ENCODE measurements at places on chromosomes 13 and 19.

GRCh38 chr13:104798486-104798885, 1732.3 kb upstream of the SLC10A2 start:
- DNase-seq, result no peak

DNA sequence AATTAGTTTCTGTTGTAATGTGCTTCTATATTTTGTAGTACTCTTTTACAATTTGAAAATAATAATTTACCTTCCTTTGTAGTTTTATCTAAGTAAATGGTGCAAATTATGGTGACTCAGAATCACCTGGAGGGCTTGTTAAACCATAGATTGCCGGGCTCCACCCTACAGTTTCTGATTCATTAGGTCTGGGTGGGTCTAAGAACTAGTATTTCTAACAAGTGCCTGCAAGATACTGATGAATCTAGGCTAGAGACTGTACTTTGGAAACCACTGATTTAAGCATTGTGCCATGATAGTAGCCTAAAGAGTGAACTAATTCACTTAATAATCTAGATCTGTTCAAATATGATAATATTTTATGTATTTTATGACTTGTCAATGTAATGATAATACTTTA, 437.4 kb upstream of the SPRY2 start:
- no peak for DNase-seq

GRCh38 chr19:35704218-35704617, at the start of gene ZBTB32:
ZBTB32 (plus strand) TSS chr19:35704558; CDS start chr19:35714627, 10,069 bp downstream.
- no peak for DNase-seq

GRCh38 chr19:12888006-12888603, 1.1 kb upstream of the KLF1 start:
- no peak for DNase-seq

DNA sequence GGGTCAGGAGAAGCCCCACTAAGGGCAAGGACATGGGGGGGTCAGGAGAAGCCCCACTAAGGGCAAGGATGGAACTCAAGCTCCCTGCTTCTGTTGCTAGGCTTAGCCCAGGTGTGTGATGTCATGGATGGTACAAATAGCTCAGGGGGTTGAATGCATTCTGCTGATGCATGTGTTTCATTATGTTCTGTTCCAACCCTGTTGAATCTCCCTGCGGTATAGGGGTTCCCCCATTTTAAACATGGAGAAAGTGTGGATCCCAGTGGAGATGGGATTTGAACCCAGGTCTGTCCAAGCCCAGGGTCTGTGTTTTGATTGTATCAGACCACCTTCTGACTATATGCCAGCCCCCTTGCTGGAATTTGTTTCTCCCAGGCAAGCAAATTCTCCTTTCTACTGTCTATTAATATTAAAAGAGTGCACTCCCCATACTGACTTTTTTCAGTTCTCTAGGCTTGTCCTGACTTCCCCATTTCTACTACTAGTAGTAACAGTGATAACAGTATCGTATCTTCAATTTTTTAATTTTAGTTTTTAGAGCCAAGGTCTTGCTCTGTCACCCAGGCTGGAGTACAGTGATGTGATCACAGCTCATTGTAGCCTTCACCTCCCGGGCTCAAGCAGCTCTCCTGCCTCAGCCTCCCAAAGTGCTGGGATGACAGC, 6.7 kb downstream of the ZNF865 start:
- no peak for DNase-seq

DNA sequence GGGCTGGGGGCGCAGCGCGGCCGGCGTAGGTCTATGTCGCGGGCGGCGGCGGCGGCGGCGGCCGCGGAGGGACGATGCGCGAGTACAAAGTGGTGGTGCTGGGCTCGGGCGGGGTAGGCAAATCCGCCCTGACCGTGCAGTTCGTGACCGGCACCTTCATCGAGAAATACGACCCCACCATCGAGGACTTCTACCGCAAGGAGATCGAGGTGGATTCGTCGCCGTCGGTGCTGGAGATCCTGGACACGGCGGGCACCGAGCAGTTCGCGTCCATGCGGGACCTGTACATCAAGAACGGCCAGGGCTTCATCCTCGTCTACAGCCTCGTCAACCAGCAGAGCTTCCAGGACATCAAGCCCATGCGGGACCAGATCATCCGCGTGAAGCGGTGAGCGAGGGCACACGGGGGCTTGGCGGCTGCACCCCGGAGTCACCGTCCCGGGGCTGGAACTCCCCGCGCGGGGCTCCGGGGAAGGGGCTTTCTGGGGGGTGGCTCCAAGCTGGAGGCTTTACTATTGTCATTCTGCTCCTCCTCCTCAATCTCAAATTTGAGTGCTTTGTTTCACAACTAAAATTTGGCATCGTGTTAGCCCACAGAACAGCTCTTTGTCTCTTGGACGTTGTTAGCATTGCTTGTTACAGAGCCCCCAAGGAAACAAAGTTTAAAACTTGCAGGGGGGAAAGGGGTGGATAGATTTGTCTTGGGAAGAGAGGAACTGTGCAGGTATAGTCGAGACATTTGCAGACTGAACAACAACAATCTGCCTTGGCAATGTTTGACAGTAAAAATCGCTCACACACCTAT, 630 bp downstream of the RAP2A start:
- peak; percentile 4 for DNase-seq

DNA sequence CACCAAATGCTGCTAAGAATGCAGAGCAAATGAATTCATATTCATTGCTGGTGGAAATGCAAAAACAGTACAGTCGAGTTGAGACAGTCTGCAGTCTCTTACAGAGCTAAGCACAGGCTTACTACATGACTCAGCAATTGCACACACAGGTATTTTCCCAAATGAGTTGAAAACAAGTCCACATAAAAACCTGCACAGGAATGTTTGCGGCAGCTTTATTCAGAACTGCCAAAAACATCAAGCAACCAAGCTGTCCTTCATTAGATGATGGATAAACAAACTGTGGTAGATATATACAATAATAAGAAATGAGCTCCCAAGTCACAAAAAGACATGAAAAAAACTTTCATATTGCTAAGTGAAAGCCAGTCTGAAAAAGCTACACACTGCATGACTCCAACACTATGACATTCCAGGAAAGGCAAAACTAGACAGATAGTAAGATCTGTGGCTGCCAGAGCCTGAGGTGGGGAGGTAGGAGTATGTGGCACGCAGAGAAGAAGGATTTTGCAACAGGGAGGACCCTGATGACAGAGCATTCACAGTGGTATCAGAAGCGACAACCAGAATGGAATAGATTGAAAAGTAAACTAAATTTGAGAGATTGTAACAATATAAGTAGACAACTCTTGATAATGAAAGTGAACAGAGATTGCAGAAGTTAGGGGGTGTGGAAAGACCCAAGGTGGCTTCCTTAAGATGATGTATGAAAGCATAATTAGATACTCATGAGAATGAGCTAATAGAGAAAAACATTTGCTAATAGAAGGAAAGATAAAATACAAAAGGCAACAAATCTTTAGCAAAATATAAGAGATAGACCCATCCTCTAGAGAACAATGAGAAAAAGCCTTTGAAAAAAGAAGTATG, 52.7 kb downstream of the TSC22D1 start:
- no peak for DNase-seq

- no peak for DNase-seq
Observed at GRCh38 chr13:60226507-60226906, 62.8 kb upstream of the DIAPH3 start.

GRCh38 chr13:95862408-95862807, 185.5 kb downstream of the DNAJC3 start:
- no peak for DNase-seq

- no peak for DNase-seq
Observed at GRCh38 chr19:10074153-10074552, 12.0 kb upstream of the SHFL start.

DNA sequence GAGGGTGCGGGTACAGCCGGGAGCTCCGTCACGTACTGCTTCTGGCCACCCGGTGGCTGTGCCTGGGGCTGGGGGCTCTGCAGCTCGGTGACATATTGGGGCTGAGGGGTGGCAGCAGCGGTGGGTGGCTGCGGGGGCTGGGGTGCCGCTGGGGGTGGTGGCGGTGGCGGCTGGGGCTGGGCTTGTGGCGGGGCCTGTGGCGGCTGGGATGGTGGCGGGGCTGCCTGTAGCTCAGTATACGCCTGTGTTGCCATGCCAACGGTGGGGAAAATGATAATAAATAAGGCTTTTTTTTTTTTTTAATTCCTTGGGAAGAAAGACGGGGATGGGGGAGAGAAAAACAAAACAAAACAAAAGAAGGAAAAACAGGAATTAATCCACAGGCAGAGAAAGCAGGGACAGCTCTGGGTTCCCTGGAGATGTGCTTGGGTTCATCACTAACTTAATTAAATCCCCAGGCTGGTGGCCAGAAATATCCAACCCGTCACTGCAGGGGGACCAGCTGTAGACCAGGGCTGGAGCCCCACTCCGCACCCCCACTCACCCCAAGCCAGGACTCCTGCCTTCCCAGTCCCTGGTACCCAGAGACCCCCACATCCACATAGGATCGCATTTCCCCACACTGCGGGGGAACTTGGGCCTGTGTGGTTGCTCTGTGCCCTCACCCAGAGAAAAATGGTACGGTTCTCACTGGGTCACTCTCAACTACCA, 12.4 kb downstream of the RFX1 start:
- no peak for DNase-seq

DNA sequence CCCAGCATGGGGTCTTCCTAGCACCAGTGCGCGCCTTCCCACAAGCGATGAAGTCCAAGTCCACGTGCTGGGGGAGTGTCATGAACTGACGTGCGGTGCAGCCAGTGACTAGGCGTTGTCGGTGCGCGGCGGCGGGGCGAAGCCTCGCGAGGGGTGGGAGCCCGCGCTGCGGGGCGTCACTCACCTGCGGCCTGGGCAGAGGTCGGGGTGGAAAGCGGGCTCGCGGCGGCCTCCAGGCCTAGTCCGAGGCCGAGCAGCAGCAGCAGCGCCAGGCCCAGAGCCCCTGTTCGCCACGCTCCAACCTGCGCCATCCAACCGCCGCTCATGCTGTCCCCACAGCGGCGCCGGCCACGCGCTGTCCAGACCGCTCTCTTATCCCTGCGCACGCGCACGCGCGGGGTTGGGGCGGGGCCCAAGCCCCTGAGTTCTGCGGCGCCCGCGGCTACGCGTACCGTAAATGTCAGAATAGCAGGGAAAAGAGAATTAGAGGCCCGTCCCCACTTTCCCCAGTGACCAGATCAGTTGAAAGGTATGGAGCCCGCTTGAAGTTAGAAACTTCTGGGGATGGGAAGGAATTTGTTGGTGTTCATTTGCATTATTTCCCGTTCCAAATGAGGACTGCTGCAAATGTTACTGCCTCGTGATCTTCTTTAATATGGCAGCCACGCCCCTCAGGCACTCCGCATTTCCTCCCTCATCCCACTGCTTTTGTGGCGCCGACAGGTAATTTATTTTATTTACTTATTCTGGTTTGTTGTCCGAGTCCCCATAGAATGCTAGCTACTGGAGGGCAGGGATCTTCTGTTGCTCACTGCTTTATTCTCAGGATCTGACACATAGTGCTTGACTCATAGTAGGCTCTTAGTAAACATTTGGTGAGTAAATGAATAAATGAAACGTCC, at the start of gene CD320:
TSS of gene CD320 (minus strand) at position 394 of the 902 bp plus-strand sequence. CDS start at position 326, 68 bp downstream.
- peak; percentile 84 for DNase-seq

DNA sequence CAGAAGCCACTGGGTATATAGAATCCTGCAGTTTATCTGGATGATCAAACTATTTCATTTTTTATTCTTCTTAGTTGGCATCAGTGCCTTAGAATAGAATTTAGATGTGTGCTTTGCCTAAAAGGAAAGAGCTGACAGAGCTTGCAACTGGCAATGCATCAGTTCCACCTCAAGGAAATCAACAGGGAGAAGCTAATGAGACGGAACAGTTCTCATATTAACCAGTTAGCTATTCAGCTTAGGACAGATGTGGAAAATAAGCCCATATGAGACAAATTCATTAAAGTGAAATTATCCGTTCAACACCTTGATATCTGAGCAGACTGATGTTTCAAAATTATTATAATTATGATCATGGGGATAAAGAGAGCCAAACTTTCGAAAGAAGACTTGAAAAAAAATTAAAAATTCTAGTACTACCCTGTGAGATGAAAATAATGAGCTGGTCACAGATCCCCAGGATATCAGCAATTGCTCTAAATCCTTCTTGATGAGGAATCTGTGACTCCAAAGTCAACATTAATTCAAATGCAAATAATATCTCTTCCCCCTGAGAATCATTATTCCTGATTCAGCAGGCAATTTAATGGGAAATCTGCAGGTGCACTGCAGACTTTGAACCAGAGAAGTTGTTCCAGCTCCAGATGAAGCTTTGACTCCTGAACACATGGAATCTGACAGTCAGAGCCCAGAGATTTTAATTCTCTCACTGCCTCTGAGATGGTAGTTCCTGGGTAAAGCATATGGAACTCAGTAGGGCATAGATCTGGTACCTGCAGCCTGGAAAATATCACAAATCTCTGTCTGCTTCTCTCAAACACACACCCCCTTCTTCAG, 486.8 kb downstream of the FOXO1 start:
- DNase-seq, result no peak

DNA sequence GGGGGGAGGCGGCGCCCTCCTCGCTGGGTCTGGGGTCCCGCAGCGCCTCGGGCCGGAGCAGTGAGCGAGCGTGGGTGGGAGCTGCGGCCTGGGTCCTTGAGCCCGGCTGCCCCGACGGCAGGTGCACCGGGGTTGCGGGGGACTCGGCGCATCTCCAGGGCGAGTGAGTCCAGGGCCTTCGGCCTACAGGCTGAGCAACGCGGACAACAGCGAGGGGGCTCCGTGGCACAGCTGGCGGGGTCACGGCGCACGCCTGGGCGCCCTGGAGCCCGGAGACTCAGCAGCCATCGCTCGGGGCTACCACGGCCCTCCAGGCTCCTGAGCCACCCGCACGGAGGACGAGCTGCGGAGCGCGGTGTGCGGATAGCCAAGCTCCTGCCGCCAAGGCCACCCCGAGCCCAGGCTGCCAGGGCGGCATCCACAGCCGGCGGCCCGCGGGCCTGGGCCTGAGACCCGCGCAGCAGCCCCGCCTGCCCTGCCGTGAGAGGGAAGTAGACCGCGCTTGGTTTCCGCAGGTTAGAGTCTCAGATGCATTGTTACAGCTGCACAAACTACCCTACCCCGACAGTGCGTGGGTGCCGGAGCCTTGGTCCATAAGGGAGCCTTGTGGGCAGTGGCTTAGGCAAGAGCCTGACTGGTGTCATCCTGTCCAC, 253.9 kb upstream of the SGCG start:
- no peak for DNase-seq

DNA sequence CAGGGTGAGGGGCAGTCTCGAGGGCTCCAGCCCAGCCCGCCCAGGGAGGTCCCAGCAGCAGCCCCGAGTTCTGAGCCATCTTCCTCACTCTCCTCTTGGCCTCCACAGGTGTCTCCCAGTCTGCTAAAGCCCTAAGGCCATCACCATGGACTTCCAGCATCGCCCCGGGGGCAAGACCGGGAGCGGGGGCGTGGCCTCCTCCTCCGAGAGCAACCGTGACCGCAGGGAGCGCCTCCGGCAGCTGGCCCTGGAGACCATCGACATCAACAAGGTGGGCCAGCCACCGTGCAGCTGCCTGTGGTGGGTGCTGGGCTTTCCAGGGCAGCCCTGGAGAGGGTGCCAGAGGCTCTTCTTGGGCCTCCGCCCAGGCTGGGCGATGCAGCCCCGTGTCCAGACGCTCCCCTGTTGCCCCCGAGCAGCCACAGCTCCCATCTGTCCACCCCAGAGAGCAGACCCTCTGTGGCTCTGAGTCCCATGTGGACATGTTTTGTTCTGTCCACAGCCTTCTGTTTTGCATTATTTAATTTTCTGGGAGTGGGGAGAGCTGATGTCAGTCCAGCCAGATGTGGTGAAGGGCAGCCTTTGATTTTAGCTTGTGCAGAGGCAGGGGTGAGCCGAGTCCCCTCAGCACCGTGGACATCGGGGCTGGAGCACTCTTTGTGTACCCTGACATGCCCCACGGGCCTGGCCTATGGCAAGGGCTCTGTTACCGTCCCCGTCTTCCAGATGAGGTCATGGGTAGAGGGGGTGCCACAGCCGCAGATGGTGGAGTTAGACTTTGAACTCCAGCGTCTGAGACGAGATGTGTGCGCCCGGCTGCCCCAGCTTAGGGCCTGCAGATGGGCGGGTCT, 5.6 kb upstream of the AMH start:
- no peak for DNase-seq

GRCh38 chr19:5893296-5893903, 10.2 kb downstream of the NDUFA11 start:
- no peak for DNase-seq
